Stimulated activated CD4-positive, alpha-beta T cell treated with anti-CD3 and anti-CD28 coated beads, Interleukin-1b, Interleukin-23, amount 100 ng/mL, for 48 hours (primary cell): ENCODE measurements at places on chromosomes 2 and 18.

- no peak for DNase-seq
These were observed 10.6 kb downstream of the TRABD2A start for GRCh38 chr2:84870306-84870705.

DNA sequence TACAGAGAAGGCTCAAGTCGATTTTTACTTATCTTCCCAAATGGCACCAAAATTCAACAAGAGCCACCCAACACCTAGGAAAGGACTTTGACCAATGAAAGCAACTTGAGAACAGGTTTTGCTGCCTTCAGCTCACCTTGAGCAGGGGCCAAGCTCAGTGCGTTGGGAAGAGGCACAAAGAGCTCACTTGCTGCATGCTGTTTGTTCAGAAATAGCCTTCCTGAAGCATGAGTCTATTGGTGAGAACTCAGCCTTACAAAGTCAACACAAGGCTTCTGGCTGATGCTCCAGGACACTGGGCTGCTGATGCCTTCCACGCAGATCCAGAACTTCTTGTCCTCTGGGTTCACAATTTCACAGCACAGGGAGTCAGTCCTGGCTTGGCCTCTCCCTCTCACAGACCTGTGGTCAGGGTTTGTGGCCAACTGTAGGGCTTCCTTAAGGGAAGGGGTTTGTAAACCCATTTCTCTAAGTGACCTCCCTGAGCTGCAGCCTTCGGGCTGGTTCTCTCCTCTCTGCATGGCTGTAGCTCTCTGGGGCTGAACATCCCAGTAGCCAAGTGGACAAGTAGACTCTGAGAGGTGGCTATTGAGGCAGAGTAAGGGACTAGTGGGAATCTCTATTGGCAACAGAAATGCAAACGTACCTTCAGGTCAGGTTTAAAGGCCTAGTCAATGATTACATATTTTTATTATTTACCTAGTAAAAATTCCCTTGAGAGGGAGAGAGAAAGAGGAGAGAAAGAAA lies 124.7 kb upstream of the GATA6 start:
- DNase-seq, result no peak

DNA sequence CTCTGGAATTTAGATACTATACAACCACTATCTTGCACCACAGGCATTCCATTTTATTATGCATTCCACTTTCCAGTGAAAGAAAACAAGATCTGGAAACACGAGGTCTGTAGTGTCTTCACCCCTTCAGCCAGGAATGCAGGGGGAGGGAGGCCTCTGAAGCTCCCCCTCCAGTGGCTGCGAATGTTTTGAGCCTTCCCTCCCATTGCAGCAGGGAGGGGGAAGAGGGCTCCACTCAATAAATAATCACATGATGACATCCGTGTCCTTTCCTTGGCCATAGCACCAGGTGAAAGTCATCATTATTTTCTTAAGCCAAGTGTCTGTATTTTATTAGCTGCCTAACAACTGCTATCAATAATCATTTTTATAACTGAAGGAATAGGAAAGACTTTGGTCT lies 38.6 kb downstream of the ALPK2 start:
- DNase-seq, result no peak

GRCh38 chr2:124607679-124608078 lies 582.6 kb downstream of the CNTNAP5 start:
- DNase-seq, result no peak
